Vagina (tissue), 2 donors: ENCODE measurements at places on chromosomes 16 and 17. TPM values are rescaled to one million over a fixed set of nuclear protein-coding genes. Genes with fewer than 3 reads are reported as not detected.
A peak's percentile ranks its signal among the peaks of the same experiment; 100 is the strongest.

- no peak for DNase-seq
- H3K4me1 ChIP-seq: peaks cover 10% of the 10 kb centered on the region
- H3K4me3 ChIP-seq: no peak overlapping the region
- no peak overlapping the region for H3K27ac ChIP-seq
Measured at GRCh38 chr17:82912484-82913089, 72.8 kb upstream of the ZNF750 start.

- no peaks in the 10 kb centered on the region for H3K36me3 ChIP-seq
- DNase-seq: no peak
- no peaks in the 10 kb centered on the region for H3K4me1 ChIP-seq
- H3K27me3 ChIP-seq: no peaks in the 10 kb centered on the region
- H3K27ac ChIP-seq: no peak overlapping the region
- H3K4me3 ChIP-seq: no peak overlapping the region
Measured at GRCh38 chr17:44637066-44637465, 19.2 kb upstream of the MEIOC start.

KREMEN2 gene
- not detected for total RNA-seq

DNA sequence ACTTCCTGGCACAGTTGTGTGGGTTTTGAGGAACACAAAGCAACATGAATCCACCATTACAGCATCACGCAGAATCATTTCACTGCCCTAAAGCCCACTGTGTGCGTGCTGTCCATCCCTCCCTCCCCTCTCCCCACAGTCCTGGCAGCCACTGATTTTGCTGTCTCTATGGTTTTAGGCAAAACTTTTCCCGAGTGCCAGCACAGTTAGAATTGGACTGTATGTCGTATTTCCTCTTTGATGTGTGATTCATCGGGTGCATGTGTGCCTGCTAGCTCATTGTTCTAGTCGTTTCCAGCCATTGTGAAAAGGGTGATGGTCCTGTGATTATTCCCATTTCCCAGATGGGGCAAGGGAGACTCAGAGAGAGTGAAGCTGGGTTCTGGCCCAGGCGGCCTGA lies 12.7 kb downstream of the KLHL36 start:
- no peak overlapping the region for H3K27ac ChIP-seq
- DNase-seq: no peak
- peaks cover 92% of the 10 kb centered on the region for H3K36me3 ChIP-seq
- H3K27me3 ChIP-seq: no peaks in the 10 kb centered on the region
- no peak overlapping the region for H3K4me3 ChIP-seq

- peaks cover 8% of the 10 kb centered on the region for H3K4me1 ChIP-seq
- H3K27ac ChIP-seq: no peak overlapping the region
- H3K4me3 ChIP-seq: no peak overlapping the region
Measured at GRCh38 chr17:48523010-48523409, 7.8 kb downstream of the HOXB1 start.

- H3K27ac ChIP-seq: no peak overlapping the region
- peaks cover 18% of the 10 kb centered on the region for H3K36me3 ChIP-seq
- H3K27me3 ChIP-seq: no peaks in the 10 kb centered on the region
- DNase-seq: no peak
Measured at GRCh38 chr17:60229188-60229802, 79.5 kb downstream of the CA4 start.

- no peaks in the 10 kb centered on the region for H3K4me1 ChIP-seq
- no peak for DNase-seq
- H3K27ac ChIP-seq: no peak overlapping the region
- no peak overlapping the region for H3K4me3 ChIP-seq
- no peaks in the 10 kb centered on the region for H3K36me3 ChIP-seq
- H3K27me3 ChIP-seq: no peaks in the 10 kb centered on the region
Measured at GRCh38 chr16:65745201-65745708, 621.2 kb upstream of the CDH5 start.

TP53TG3B gene
- not detected for total RNA-seq

TMEM235 gene
- total RNA-seq: not detected

GRCh38 chr16:48371393-48371780 lies 13.8 kb downstream of the SIAH1 start:
- H3K4me1 ChIP-seq: peaks cover 74% of the 10 kb centered on the region
- H3K4me3 ChIP-seq: no peak overlapping the region
- no peaks in the 10 kb centered on the region for H3K27me3 ChIP-seq

DNA sequence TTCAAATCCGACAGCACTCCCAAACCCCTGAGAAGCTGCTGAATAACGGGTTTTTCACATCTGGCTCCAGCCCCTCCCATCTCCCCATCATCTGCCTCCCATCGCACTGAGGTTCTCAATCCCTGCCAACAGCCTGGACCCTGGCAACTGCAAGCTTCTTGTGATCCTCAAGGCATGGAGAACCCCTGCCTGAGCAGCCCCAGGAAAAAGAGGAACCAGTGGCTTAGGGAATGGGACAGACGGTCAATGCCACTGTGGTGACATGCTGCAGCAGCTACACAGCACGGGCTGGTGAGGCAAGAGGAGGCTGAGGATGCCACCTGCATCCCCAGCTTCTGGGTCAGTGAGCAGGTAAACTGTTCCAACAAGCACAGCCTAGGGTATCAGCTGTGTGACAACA lies 3.3 kb upstream of the MBTPS1 start:
- no peaks in the 10 kb centered on the region for H3K27me3 ChIP-seq
- H3K4me1 ChIP-seq: peaks cover 16% of the 10 kb centered on the region
- DNase-seq: no peak
- no peak overlapping the region for H3K27ac ChIP-seq
- no peak overlapping the region for H3K4me3 ChIP-seq
- peaks cover 15% of the 10 kb centered on the region for H3K36me3 ChIP-seq

GRCh38 chr16:11109566-11109965 lies 146.4 kb downstream of the SOCS1 start:
- DNase-seq: no peak
- no peaks in the 10 kb centered on the region for H3K27me3 ChIP-seq
- peak overlapping the region; percentile 73 for H3K27ac ChIP-seq
- H3K4me3 ChIP-seq: no peak overlapping the region

GRCh38 chr17:28227316-28228108 lies 91.5 kb upstream of the TMEM97 start:
- H3K27me3 ChIP-seq: no peaks in the 10 kb centered on the region
- peak overlapping the region; percentile 33 for H3K4me3 ChIP-seq
- no peak for DNase-seq
- no peak overlapping the region for H3K27ac ChIP-seq

DNA sequence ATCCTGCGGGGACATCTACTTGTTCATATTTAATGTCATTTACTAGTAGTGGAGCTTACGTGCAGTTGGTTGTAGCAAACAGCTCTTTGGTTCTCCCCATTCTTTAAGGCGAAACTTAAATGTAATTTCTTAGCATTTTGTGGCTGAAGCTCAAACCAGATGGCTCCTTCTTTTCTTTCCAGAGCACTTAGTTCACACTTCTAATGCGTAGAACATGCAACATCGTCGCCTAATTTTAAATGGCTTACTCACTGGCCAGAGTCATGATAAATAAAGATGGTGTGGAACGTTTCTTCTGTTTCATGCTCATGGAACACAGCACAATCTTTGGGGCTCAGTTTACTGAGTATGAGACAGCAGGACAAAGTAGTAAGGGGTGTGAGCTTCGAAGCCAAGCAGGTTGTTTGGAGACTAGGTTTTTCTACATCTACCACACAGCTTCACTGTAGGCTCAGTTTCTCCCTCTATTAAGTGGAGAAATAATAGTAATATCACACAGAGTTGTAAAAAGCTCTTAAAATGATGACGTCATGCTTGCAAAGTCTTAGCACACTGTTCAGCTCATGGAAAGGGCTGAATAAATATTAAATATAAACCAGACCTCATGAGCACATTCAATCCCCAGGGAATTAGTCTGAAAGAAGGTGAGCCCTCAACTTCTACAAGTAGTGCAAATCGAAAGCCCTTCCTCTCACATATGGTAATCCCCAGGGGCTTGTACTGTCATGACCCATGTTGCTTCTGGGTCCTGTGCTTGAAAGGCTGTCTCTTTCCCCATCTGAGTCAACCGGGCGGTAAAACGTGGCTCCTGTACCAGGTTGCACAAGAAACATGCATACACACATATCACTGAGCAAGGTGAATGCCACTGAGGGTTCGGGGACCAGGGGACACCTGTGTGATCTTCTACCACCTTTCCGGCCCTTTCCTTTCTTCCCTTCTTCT lies 384.3 kb downstream of the CDH13 start:
- H3K36me3 ChIP-seq: no peaks in the 10 kb centered on the region
- no peak overlapping the region for H3K27ac ChIP-seq
- no peaks in the 10 kb centered on the region for H3K4me1 ChIP-seq

DNA sequence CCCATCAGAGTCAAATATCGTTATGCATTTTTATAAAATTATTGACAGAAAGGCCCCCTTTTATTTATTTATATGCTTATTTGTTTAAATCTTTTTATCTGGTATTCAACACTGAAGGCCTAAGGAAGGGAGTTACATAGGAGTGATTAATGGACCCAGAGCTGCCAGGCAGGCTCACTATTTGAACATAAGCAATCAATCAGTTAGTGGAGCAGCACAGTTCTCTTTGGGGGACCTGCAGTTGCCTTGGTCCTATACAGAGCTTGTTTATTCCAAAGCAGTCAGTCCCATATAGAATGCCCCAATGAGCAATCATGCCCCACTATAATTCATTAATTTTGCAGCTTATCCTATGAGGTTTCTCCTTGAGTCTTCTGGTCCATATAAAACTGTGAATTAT lies 389.4 kb upstream of the GOT2 start:
- DNase-seq: no peak
- no peaks in the 10 kb centered on the region for H3K27me3 ChIP-seq
- no peaks in the 10 kb centered on the region for H3K4me1 ChIP-seq
- H3K4me3 ChIP-seq: no peak overlapping the region
- H3K36me3 ChIP-seq: no peaks in the 10 kb centered on the region

DNA sequence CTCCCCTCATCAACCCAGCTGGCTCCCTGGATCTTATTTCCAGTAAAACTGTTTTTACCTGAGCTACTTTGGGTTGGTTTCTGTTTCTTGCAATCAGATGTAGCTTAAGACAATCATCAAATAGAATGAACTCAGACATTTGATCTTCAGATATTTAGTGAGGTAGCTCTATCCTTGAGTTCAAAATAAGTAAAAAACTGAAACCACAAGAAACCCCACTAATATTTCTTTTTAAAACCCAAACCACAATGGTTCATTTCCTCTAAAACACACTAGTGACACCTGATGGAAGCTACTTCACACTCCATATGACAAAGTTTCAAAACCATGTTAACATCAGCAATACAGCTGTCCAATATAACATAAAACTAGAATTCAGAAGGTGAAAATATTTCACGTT lies 37.8 kb downstream of the CACNG1 start:
- H3K4me3 ChIP-seq: no peak overlapping the region
- no peaks in the 10 kb centered on the region for H3K36me3 ChIP-seq
- H3K27ac ChIP-seq: no peak overlapping the region
- no peaks in the 10 kb centered on the region for H3K27me3 ChIP-seq
- no peaks in the 10 kb centered on the region for H3K4me1 ChIP-seq

PRKCB gene
- 9.1 TPM for total RNA-seq

DNA sequence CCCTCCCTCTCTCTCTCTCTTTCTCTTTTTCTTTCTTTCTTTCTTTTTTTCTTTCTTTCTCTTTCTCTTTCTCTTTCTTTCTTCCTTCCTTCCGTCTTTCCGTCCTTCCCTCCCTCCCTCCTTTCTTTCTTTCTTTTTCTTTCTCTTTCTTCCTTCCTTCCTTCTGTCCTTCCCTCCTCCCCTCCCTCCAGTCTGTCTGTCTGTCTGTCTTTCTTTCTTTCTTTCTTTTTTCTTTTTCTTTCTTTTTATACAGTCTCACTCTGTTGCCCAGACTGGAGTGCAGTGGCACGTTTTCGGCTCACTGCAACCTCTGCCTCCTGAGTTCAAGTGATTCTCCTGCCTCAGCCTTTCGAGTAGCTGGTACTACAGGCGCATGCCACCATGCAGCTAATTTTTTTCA lies 14.4 kb downstream of the CA4 start:
- no peak for DNase-seq
- H3K36me3 ChIP-seq: no peaks in the 10 kb centered on the region
- no peaks in the 10 kb centered on the region for H3K27me3 ChIP-seq
- H3K4me1 ChIP-seq: no peaks in the 10 kb centered on the region
- no peak overlapping the region for H3K27ac ChIP-seq

SLC13A2 gene
- not detected for total RNA-seq

GRCh38 chr16:80682421-80683070 lies 121.9 kb downstream of the CDYL2 start:
- H3K27me3 ChIP-seq: no peaks in the 10 kb centered on the region
- H3K36me3 ChIP-seq: no peaks in the 10 kb centered on the region
- H3K4me3 ChIP-seq: no peak overlapping the region
- no peaks in the 10 kb centered on the region for H3K4me1 ChIP-seq

ELAC2 gene
- total RNA-seq: 134 TPM

DNA sequence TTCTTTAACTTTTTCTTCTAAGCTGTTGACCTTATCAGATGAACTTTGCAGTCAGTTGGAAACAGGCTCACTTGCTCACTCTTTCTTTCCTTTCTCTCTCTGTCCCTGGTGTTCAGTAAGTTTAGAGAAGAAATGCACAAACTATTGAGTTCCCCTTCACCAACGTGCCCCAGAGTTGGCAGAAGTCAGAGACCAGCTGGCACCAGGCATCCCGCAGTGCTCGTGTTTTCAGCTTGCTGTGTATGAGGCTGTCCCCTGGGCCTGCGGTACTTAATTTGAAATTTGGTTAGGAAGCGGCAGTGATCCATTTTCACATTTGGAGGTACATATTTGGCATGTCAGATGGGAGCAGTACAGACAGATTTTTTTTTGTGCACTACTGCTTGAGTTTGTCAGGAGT lies 258.6 kb downstream of the SNX29 start:
- H3K4me1 ChIP-seq: no peaks in the 10 kb centered on the region
- H3K27ac ChIP-seq: no peak overlapping the region
- no peaks in the 10 kb centered on the region for H3K27me3 ChIP-seq
- H3K4me3 ChIP-seq: no peak overlapping the region

MYO1C gene
- total RNA-seq: 118 TPM

DNA sequence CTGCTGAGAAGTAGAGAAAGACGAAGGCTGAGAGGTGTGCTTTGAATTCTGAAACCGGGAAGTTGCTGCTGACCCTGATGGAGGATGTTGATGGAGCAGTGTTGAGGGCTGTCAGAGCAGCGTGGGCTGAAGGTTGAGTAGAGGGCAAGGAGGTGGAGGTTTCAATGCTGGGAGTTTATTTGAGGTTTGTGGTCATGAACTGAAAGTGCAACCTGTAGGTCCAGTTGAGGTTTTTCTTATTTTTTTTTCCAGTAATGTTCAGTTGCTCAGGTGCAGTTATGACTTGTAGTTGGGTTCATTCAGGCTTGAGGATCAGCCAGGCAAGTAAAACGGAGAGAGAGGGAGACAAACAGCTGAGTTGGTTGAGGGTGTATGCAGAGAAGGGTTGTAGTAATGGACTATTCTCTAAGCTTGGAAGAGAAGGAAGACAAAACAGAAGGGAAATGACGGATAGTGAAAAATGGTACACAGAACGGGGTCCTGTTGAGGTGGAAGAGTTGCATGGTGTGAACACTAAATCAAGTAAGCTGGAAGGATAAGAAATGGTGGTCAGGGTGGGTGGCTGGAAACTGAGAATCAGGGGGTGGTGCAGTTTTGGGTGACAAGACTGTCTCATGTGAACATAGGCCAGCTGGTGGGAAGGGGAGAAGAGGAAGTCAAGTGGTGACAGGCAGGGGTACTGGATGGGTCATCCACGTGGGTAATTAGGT lies 8.7 kb upstream of the UBE2G1 start:
- H3K27me3 ChIP-seq: no peaks in the 10 kb centered on the region
- H3K4me3 ChIP-seq: no peak overlapping the region
- H3K27ac ChIP-seq: no peak overlapping the region
- no peaks in the 10 kb centered on the region for H3K4me1 ChIP-seq
- H3K36me3 ChIP-seq: no peaks in the 10 kb centered on the region

- H3K4me1 ChIP-seq: peaks cover 25% of the 10 kb centered on the region
- no peak overlapping the region for H3K27ac ChIP-seq
- no peak for DNase-seq
- H3K4me3 ChIP-seq: no peak overlapping the region
Measured at GRCh38 chr17:78252111-78252634, 20.7 kb downstream of the TMEM235 start.
